Kidney epithelial cell (primary cell): ENCODE measurements at places on chromosomes 7 and 10.
A peak's percentile ranks its signal among the peaks of the same experiment; 100 is the strongest.

- no peak for DNase-seq
These were observed 215.9 kb downstream of the CRPPA start for GRCh38 chr7:16205466-16205865.

- no peak for DNase-seq
These were observed 128.7 kb downstream of the SAMD9 start for GRCh38 chr7:92988941-92989545.

DNA sequence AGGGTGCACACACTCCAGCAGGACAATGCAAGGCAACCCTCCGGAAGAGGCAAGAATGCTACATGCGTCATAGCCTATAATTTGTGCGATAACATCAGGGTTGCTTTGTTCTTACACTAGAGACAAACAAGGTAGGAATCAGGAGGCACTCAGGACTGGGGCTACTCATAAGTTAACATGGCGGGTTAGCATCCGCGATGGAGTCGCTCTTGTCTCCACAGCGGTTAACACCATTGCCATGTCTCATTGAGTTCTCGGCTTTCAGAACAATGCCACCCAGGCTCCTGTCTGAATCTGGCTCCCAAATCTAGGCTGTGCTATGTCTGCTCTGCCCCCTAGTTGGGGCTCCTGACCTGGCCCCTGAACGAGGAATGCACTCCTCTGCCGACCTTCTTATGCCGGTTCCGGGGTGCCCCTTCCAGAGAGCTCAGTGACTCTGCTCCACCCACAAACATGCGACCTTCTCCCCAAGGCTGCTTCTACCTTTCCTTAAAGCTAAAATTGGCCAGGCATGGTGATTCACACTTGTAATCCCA is 24.9 kb upstream of the SLF2 start:
- DNase-seq = no peak

GRCh38 chr7:75762350-75762917 is 9.6 kb downstream of the CCL26 start:
- peak; percentile 26 for DNase-seq

DNA sequence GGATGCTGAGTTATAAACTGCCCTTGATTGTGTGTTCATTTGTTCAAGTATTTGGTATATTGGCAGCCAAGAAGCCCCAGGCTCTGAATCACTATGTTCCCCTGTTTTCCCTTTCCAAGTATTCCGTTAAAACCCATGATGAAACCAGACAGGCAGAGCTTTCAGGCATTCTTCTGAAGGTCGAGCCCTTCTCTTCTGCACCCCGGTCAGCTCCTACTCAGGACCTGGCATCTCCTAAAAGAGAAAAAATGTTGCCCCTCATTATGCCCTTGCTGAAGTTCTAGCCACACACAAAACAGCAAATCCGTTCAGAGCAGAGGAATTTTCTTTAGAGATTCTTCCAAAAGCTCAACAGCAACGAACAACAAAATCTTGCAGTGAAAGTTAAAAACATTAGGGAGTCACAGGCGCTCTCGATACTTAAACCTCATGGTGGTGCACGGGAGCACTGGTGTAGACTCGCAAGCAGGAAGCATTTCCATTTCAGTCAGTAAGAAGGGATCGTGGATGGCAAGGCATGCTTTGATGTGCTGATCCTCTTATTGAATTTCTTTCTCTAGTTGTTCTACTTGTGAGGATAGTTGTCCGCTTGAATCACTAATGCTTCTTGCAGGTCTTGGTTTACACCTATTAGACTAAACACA is 264.9 kb downstream of the SKIDA1 start:
- DNase-seq = no peak

DNA sequence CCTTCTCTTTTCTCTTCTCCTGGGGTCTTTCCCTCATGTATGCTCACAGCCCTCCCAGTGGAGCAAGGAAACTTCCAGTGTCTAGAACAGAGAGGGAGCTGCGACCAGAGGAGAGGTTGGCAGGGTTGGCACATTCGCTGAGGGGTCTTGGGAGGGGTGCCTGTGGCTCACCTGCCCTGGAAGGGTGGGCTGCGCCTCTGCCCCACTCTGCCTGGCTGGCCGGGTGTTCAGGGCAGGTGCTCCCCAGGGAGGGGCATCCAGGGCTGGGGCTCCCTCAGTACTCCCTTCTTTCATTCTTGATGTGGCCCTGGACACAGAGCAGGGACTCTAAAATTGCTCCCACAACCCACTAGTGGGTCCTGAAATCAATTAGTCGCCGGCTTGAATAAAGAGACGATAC is 16.9 kb downstream of the SHH start:
- DNase-seq = no peak

DNA sequence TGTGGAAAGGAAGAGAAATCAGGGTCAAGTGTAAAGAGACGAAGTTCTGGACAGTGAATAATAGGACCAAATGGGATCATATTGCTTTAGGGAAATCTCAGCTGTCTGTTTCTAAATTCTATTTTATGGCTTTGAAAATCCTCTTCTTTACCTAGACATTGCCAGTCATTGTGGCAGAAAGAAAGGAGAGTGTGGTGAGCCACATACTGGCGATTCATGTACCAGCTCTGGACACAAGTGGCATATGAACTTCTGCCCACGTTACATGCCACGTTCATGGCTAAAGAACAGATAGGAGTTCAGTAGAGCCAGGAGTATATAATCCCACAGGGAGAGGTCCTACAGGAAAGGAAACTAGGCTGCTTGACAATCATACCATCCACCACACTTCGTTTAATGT is 28.0 kb downstream of the STARD3NL start:
- no peak for DNase-seq

GRCh38 chr7:28787106-28787505 is 171.0 kb downstream of the TRIL start:
- DNase-seq = no peak

DNA sequence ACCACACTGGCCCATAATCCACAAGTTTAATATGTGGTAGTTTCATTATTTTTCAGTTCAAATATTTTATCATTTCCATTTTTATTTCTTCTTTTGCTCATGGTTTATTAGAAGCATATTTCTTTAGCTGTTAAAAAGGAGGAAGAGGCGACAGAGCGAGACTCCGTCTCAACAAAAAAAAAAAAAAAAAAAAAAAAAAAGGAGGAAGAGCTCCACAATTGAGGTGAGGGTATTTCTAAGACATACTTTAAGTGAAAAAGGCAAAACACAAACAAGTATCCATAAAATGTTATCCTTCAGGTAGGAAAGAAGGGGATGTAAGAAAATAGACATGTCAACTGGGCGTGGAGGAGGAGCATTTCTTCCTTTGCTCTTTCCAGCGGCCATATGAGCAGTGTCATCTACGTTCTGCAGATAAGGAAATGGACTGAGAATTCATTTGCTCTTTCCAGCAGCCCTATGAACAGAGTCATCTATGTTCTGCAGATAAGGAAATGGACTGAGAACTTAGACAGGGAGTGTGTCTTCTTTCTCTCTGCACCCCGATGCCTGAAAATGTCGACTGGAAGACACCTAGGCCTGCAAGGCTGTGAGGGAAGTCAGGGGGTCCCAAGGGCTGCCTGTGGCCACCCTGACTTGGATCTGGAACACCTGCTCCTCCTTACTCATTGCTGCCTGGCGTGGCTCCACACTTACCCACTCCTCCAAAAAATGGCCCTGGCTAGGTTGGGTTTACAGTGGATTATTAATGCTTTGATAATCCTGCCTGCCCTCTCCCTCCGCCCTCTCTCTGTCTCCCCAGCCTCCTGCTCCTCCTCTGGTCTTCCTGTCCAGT is 18.9 kb upstream of the RAMP3 start:
- no peak for DNase-seq

DNA sequence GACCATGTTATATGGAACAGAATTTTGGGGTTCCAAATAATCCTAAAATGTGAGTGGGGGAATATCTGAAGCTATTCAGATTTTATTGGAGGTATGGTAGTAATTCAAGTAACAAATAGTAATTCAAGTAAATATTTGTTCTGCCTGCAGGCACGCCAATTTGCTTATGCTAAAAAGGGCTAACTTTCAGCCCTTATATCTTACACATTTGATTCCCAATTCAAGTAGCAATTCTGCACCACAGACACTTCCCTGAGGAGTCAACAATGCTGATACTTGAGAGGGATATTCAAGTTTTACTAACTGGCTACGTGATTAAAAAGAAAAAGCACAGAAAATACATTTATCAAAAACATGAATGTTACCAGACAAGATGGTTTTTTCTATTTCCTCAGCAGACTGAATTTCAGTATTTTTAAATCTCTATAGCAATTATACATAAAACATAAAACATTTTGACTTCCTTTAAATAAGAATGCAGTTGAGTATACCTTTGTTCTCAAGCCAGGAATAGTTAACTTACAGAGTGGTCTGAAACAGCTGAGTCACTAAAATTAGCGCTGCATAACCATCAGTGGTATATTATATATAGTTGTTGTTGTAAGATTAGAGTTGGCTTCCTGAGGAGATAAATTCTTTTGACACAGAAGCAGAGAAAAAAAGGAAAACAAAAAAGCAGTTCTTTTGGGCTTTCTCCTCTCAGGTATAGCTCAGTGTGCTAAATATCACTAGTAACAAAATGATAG is 33.9 kb downstream of the MTPN start:
- no peak for DNase-seq

GRCh38 chr7:39510864-39511354 is 55.3 kb upstream of the YAE1 start:
- DNase-seq = peak; percentile 19
